Stimulated activated CD8-positive, alpha-beta memory T cell treated with anti-CD3 and anti-CD28 coated beads, Interleukin-7, amount 100 ng/mL, for 4 hours (primary cell): ENCODE measurements at places on chromosomes 5 and 9.

- no peak for DNase-seq
These were observed 83.0 kb upstream of the GNA14 start for GRCh38 chr9:77731008-77731698.

DNA sequence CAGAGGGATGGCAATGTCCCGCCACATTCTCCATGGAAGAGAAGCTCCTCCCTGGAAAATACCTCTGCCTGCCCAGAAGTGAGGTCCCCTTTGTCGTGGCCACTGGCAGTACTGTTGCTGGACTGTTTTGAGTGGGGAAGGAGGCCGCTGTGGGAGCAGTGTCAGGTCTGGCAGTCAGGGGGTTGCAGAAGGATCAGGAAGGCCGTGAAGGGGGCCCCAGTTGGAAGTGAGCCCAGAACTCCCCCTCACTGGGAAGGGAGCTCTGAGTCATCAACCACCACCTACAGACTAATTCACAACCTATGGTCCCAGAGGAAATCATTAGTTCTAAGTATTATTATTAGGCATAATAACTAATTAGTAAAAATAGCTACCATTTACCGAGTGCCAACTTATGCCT is 200.4 kb downstream of the TTLL11 start:
- no peak for DNase-seq

DNA sequence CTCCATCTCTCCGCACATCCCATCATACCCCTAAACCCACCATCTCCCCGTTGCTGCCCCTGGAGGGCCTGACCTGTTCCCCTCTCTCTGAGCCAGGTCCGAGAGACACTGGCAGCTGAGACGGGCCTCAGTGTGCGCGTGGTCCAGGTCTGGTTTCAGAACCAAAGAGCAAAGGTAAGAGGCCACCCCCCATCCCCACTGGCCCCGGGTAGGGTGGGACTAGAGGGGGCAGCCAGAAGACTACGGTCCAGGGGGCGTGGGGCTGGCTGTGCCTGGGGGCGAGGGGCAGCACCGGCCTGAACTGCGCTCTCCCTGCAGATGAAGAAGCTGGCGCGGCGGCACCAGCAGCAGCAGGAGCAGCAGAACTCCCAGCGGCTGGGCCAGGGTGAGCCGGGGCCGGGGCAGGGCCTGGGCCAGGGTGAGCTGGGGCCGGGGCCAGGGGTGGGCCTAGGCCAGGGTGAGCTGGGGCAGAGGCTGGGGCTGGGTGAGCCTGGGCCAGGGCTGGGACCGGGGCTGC is 79.8 kb downstream of the LMX1B start:
- DNase-seq = no peak

GRCh38 chr9:128825923-128826700 is 3.5 kb downstream of the SPOUT1 start:
- no peak for DNase-seq

GRCh38 chr9:105320568-105320967 is 76.1 kb downstream of the SLC44A1 start:
- DNase-seq = no peak

DNA sequence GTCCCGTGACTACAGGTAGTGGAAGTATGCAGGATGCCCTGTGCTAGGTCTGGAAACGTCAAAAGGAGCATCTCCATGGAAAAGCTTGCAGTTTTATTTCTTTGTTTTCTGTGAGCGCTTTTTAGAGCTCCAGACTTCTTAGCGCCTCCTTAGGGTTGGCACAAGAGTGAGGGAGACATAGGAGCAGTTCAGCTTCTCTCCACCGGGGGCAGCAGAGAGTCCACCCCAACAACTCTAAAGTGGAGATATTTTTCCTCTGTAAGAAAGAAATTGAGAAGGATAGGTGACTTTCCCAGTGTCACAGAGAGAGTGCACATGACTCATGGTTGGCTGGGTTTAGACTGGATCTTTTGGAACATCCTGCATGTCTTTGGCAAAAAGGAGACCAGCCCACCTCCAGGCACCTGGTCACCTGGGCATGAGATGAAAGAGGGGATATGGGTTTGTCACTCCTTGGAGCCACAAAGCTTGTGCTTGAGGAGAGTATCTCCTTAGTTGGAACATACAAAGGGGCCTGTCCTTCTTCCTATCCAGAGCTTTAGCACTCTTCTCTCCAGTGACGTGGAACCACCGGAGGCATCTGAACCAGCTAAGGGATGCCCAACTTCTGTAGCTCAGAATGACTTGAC is 637.7 kb downstream of the SEMA5A start:
- no peak for DNase-seq

GRCh38 chr9:113220467-113221002 is 542 bp downstream of the FKBP15 start:
- no peak for DNase-seq

DNA sequence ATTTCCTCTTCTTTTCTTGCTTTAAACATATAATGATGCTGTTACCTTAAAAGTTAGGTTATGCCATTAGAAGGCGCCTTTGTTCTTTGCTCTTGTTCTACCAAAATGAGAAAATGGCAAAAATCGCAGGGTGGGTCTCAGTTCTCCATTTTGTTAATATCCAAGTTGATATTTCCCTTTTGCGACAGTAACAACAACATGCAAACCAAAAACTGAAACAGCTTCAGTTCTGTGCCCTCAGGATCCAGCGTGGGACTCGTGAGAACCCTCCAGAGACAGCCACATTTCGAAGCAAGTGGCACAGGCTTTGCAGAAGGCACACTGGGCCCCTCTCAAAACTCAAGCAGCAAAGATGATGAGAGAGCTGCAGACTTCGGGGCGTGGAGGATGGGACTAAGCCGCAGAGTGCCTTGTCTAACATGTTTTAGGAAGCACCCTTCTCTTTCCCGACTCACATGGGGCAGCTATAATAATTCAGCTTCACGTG is 33.0 kb upstream of the LCP2 start:
- no peak for DNase-seq

- no peak for DNase-seq
These were observed 78.6 kb upstream of the MPDZ start for GRCh38 chr9:13358128-13358527.

DNA sequence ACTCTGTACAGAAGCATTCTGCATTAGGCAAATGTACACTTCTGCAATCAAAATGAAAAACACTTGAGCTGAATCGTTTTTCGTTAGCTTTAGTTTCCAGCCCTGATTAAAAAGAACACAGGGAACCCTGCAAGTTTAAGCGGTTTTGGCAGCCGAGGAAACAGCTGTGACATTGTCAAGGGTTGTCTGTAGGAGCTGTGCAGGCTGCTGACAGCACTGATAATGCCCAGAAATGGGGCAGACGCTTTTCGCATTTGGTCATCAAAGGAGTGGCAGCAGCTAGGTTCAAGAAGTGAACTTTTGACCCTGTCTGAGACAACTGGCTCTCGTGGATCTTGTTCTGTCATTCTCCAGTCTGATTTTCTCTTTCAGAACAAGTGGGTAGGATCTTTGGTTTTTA is 165.6 kb upstream of the CCDC152 start:
- DNase-seq = no peak

- no peak for DNase-seq
These were observed 72.5 kb downstream of the ACTL7B start for GRCh38 chr9:108783326-108783725.

GRCh38 chr9:33649463-33649862 is 125.4 kb downstream of the ANKRD18B start:
- DNase-seq = no peak

- DNase-seq = peak; percentile 33
These were observed 47.8 kb downstream of the NR3C1 start for GRCh38 chr5:143355710-143356109.

DNA sequence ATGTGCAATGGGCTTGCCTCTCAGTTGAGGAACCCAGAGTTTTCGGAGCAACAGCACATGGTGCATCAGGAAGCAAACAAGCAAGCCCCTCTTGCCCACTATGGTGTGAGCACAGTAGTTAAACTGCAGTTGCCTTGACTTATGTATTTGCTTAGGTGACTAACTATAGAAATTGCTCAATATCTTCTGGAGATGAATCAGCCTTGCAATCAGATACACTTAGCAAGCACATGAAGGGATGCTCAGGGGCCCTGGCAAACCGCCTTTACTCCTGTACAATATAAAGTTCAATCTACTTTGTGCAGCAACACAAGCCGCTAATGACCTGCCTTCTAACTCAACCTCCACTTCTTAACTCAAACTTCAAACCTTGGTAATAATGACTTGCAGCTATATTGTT is 581.7 kb upstream of the RIOK2 start:
- DNase-seq = no peak

DNA sequence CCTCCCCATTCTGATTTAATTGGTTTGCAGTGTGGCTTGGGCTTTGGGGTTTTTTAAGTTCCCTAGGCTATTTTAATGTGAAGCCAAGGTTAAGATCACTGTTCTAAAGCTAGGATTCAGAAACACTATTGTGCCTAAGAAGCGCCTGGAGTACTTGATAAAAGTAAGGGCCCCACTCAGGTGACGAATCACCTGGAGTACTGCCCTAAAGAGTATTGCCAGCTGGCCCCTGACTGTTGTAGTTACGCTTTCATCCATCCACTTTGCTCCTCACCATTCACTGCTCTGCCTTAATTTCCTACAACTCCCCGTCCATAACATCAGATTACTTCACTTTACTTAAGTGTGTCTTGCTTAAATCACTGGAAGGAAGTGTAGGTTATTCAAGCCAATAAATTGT is 119.3 kb downstream of the CD180 start:
- no peak for DNase-seq

DNA sequence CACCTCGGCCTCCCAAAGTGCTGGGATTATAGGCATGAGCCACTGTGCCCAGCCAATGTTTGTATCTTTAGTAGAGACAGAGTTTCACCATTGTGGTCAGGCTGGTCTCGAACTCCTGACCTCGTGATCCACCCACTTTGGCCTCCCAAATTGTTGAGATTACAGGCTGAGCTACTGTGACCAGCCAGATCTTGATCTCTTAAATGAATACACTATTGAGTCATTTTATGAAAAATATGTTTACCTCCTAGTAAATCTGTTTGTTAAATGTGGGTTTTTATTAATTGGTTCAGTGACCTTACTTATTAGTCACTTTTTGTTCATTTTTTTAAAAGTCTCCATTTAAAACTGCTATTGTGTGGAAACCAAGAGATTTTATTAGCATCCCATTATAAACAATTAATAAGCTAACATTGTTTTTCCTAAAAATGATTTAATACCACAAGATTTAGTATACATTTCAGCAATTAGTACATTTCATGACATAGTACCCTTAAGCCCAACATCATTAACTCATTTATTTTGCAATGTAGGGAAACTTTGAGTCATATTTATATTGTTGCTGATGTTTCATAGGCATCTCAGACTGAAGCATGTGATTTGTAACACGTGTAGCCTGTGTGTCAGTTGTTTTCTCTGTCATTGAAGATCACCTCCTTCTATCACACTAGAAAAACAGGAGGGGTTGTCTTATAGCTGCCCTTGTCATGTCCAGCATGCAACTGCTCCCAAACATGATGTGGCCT is 261.2 kb downstream of the TAF11L14 start:
- DNase-seq = no peak

- DNase-seq = no peak
These were observed 416.3 kb downstream of the SPATA31D1 start for GRCh38 chr9:82404881-82405280.

GRCh38 chr9:132753593-132753880 is 83.3 kb downstream of the GTF3C4 start:
- DNase-seq = no peak

DNA sequence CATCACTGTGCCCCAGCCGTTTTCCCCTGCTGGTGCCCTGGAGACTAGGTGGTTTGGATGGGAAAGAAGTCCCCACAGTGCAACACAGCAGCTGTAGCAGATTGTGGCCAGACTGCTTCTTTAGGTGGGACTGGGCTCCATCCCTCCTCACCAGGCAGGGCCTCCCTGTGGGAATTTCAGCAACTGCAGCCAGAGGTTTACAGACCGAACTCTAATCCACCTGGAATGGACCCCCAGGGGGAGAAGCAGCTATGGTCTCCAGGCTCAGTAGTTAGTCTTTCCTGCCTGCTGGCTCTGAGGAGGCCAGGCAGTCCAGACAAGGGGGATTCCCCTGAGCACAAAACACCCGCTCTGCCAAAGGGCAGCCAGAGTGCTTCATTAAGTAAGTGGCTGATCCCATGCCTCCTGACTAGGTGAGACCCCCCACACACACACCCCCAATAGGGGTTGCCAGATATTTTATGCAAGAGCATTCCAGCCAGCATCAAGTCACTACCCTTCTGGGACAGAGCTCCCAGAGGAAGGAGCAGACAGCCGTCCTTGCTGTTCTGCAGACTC is 188.9 kb downstream of the SGCD start:
- no peak for DNase-seq

GRCh38 chr5:130974021-130974683 is 190.9 kb downstream of the HINT1 start:
- DNase-seq = no peak

DNA sequence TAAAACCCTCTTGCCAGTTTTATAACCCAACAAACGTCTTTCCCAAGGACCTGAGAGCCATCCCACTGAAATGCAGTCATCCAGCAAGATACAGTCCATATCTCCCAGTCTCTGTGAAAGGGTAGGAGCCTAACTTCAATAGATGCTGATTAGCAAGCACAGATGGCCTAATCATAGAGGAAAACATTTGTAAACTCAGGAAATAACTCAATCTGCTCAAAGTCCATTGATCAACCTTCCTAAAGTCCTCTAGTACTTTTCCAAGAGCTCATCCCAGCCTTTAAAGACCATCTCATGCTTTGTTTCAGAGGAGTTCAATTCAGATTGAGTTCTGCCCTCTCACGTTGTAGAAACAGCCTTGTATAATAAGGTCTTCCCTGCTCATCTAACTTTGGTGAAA is 324.2 kb downstream of the MRPS30 start:
- DNase-seq = no peak

DNA sequence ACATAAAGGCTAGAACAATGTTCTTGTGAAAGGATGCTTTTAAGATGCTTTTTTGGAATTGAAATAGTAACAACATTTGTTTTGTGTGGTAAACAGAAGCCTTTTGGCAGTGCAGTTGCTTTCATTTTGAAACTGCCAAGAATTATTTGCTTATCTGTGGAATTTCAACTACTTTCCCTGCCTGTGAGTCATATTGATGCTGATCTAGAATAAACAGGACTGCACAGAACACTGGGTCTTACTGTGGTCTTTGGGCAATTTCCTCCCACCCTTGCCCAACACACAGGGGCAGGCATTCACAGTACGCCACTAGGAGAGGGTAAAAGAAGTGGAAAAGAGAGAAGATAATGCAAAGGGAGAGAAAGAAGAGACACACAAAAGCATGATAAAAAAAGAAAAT is 483.7 kb downstream of the ELAVL2 start:
- no peak for DNase-seq

- DNase-seq = peak; percentile 41
These were observed 45.4 kb upstream of the ZFR start for GRCh38 chr5:32489791-32490562.

- no peak for DNase-seq
These were observed 91.0 kb upstream of the DAPK1 start for GRCh38 chr9:87406543-87407166.

DNA sequence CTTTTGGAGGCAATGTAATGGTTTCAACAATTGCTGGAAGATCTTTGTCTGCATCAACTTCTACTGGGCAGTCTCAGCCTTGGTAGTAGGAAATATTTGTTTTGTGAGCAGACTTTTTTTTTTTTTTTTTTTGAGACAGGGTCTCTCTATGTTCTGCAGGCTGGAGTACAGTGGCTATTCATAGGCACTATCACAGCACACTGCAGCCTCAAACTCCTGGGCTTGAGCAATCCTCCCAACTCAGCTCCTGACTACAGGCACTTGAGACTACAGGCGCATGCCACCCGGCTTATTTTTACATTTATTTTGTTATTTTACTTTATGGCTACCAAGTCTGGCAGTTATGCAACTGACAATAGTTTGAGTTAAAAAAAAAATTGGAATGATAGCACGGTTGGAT is 187.3 kb downstream of the SNX18 start:
- no peak for DNase-seq
